ENCODE measurements at places on chromosomes 6 and 20. TPM values are rescaled to one million over a fixed set of nuclear protein-coding genes. Genes with fewer than 3 reads are reported as not detected.

- DNase-seq, result peak; percentile 68
These were observed 32.7 kb downstream of the TRDN start for GRCh38 chr6:123604067-123604466.

The CTAGE9 gene
- total RNA-seq, result not detected

GRCh38 chr20:48683467-48684175 is 144.2 kb downstream of the PREX1 start:
- no peak for DNase-seq

The BNIP5 gene
- not detected for total RNA-seq

GRCh38 chr6:170152989-170153388 is 137.9 kb downstream of the DLL1 start:
- DNase-seq, result no peak

- DNase-seq, result no peak
These were observed 189.2 kb upstream of the PHACTR1 start for GRCh38 chr6:12527339-12527738.

DNA sequence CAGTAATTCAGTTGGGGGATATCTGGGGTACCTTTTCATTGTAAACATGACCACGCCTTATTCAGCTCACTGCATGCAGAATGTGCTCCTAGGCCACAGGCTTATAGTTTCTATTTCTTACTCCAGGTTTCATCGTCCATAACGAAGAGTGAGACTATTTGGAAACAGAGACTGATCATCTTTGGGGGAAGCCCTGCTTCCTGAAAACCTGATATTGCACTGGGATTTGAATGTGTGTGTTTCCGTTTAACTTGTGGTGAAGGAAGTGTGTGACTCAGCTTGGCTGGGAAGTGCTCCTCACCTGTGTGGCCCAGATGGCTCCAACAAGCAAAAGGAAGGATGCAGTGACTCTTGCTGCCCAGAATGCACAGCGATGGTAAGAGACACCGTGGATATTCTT is 19.6 kb upstream of the LTV1 start:
- no peak for DNase-seq

DNA sequence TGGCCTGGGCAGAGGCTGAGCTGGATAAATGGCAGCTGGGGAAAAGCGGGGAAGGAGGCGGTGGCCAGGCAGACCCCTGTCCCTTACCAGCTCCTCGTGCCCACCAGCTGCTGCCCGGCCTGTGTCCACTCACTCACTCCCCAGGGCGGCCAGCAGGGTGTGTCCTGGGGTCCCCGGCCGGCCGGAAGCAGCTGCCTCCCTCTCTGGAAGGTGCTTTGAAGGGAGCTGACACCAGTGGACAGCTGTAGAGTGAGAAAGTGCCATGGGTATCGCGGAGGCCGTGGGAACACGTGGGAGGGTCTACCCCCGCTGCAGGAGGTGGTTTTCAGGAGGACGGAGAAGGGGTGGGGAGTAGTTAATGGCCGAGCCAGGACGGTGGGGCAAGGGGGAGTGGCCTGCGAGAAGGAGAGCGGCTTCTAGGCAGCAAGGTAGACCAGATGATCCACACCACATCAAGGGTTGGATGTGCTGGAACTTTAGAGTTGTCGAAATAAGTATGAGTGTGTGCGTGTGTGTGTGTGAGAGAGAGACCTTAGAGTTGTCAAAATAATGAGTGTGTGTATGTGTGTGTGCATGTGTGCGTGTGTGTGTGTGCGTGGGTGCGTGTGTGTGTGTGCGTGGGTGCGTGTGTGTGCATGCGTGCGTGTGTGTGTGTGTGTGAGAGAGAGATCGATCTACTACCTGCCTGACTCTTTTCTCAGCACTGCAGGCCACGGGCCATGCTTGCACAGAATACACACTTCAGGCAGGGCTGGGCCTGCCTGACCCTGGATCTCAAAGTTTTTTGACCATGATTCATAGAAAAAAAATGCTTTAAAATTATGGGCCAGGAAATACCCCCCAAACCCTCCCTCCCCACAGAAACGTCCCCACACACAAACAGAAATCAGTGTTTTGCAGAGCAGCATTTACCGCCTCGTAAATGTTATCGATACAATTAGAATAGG is 43.9 kb downstream of the CDH4 start:
- no peak for DNase-seq

DNA sequence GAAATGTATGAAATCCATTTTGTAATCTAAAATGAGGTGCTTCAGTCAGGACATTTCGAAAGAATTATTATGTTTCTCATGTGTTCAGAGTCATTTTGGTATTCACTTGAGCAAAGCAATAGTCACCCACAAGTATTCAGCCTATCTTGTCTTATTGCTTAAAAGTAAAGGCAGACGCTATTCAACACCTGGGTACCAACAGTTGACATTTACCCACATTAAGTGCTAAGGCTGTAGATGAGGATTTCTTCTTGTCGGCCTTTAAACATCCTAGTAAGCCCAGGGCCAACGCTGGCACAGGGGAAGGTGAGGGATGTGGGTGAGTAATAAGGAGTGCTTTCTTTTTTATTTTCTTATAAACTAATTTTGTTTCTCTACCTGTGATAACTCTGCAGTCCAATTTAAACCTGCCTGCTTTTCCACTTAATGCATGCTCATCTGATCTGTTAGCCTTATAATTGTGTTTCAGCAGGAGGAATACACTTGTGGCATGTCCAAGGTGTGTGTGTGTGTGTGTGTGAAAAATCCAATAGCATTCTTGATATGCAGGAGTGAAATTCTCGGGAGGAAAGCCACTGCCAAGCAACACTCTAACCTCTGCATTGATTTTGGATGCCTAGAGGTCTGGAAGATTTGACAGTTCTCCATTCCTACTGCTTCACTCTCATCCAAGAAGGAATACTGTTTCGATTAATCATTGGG is 252.0 kb downstream of the SOX4 start:
- no peak for DNase-seq

DNA sequence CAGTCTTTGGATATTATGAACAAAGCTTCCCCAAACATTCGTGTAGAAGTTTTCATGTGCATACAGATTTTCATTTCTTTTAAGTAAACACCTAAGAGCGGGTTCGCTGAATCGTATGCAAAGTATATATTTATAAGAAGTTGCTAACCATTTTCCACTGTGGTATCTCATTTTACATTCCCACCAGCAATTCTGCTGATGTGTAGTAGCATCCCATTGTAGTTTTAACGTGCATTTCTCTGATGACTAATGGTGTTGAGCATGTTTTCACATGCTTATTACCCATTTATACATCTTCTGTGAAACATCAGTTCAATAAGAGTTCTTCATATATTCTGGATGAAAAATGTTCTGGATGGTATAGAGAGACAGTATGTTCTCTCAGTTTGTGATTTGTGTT is 97.4 kb downstream of the IYD start:
- DNase-seq, result no peak

The SMOC2 gene
- total RNA-seq, result 0.05 TPM

The VGLL2 gene
- not detected for total RNA-seq

DNA sequence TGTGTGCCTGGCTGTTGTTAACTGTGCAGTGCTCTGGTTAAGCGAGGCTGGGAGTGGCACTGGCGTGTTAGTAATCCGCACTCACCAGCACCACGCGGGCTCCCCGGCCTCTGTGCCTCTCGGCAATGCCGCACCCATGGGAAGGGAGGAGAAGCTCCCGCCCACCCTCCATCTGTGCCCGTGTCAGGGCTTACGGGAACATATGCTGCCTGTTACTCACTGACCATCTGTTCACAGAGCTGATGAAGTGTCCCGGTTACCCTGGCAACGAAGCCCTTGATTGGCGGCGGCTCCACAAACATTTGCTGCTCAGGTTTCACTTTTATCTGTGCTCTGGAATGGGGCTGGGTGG is 114.7 kb downstream of the PSMB1 start:
- peak; percentile 19 for DNase-seq

- no peak for DNase-seq
These were observed 318.5 kb upstream of the JARID2 start for GRCh38 chr6:14927398-14927797.

DNA sequence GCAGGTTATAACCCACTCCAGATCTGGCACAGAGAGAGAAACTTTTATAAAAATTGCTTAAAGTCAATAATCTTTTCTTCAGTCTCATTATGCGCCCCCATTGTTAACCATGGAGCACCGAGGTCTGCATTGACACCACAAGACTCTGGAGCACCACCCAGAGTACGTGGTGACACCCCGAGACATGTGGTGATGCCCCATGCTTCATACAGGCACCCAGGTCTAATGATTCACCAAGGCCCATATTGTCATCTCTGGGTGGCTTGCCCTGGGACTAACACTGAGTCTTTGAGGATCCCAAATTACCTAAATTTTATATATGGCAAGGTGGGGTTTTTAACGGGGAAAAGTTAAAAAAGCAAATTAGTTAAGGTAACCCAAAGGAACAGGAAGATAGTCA is 31.1 kb downstream of the CD109 start:
- no peak for DNase-seq
